CD4-positive, alpha-beta T cell treated with Interleukin-4 for 1 hour (primary cell): ENCODE measurements at places on chromosomes 3 and 15.

DNA sequence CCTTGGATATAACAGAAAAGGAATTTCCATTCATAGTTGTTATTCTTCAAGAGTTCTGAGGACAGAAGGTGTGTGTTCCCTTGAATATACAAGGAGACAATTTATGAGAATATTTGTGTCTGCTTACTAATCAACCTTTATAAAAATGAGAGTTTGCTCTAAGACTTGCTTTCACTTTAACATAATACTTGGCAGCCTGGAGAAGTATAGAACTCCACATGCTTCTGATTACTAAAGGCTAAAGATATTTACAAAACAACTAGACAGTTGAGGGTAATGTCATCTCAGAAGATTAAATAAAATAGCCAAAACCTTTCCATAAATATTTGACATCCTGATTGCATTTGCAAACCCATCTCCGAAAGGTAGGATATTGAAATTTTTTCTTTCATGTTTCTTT is 727.1 kb upstream of the NAALADL2 start:
- DNase-seq, result no peak

DNA sequence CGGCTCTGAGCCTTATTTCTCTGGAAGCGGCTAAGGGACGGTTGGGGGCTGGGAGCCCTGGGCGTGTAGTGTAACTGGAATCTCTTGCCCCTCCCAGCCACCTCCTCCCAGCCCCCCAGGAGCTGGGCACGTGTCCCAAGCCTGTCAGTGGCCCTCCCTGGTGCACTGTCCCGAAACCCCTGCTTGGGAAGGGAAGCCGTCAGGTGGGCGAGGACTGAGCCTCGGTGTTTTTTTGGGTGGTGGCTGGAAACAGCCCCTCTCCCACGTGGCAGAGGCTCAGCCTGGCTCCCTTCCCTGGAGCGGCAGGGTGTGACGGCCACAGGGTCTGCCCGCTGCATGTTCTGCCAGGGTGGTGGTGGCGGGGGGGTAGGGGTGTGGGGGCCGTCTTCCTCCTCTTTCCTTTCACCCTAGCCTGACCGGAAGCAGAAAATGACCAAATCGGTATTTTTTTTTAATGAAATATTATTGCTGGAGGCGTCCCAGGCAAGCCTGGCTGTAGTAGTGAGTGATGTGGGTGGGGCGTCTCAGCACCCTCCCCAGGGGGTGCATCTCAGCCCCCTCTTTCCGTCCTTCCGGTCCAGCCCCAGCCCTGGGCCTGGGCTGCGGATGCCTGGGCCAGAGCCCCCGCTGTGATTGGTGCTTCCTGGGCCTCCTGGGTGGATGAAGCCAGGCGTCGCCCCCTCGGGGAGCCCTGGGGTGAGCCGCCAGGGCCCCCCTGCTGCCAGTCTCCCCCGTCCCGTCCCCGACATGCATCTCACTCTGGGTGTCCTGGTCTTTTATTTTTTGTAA is 58.8 kb upstream of the GOLGA8A start:
- no peak for DNase-seq

GRCh38 chr3:134568790-134569189 is 82.0 kb downstream of the KY start:
- DNase-seq, result no peak

DNA sequence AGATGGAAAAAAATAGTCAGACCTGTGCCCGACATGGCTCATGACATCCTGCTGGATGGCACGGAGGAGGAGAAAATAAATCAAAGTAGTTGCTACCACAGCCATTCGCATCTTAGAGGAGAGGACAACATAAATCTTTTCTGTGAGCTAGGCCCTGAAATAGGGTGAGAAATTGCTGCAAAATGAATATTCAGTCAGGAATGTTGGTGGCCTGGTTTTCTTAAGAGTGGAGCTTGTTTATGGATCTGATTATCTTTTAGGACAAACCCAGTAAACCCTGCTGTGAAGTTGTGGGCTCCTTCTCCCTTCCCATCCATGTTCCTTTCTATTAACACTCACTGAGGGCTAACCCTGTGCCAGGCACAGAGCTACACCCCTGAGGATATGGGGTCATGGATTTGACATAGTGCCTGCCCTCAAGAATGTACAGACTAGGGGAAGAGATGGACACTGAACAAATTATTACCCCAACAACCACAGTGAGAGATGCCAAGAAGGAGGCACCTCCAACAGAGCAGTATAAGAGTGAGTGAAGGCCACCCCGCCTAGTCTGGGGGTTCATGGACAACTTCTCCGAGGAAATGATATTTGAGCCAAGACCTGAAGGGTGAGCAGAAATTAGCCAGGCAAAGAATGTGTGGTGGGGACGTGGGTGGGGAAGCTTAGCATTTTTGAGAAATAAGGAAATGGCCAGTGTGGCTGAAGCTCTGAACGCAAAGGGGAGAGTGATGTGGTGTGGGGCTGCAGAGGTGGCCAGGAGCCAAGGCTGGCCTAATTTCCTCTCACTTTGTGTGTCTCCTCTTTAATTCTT is 68.9 kb upstream of the ARL8B start:
- no peak for DNase-seq

GRCh38 chr3:159528251-159528895 is 460.3 kb upstream of the IL12A start:
- DNase-seq, result no peak

GRCh38 chr3:143795874-143796273 is 52.4 kb downstream of the SLC9A9 start:
- no peak for DNase-seq

- no peak for DNase-seq
These were observed 300.6 kb downstream of the MECOM start for GRCh38 chr3:169362868-169363267.

- no peak for DNase-seq
These were observed 79.1 kb upstream of the FAN1 start for GRCh38 chr15:30824518-30825195.

- DNase-seq, result no peak
These were observed 42.2 kb downstream of the TRIM42 start for GRCh38 chr3:140719841-140720614.

GRCh38 chr3:52742418-52743041 is 28.2 kb downstream of the NEK4 start:
- no peak for DNase-seq

DNA sequence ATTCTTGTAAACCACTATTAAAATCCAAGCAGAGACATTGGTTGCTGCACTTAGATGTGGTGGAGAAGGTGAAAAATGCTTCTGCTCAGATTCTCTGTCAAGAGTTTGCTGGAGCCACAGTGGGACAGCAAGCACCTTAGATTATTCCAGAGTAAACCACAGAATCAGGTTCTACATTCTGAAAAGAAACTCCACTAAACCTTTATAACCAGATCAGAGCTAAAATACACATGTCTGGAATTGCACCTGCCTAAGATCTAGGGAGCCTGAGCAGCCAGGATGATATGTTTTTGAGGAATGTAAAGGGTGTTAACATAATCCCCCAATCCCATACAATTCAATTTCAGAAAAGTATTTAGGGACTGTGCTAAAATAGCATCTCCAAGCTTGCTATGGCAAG is at the start of gene ZPLD1:
Gene ZPLD1, plus strand, starts transcription at position 301 of the 400 bp plus-strand sequence. CDS start 3,473 bp downstream, outside the sequence.
- DNase-seq, result no peak

DNA sequence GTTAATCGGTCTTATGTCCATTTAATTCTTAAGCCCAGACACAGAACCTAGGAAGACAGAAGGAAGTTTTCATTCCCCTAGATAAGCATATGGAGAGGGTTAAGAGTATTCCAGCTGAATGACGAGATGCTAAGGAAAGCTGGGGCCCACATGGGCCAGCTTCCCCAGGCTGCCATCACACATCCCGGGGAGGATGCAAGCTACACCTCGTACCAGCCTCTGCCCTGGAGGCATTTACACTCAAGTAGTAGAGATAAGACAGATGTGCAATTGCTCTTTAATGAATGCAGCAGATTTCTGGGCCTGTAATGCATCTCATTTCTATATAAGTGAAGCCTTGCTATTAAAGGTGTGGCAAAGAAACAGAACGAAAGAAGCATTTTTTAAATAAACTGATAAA is 144.5 kb downstream of the MEX3B start:
- DNase-seq, result no peak

DNA sequence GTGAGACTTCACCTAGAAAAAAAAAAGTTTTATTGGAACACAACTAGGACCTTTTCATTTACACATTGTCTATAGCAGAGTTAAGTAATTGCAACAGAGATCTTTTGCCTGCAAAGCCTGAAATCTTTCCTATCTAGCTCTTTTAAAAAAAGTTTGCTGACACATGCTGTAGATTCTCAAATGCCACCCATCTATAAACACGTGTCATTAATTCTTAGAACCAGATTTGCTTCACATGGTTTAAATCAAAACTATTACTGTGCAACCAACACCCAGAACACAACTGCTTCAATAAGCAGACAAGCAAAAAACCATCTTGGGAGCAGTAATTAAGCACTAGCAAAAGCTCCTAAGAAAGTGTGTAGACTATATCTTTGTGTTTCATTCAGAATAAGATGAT is 55.0 kb downstream of the OXSM start:
- no peak for DNase-seq

- no peak for DNase-seq
These were observed 16.4 kb downstream of the CCR1 start for GRCh38 chr3:46191730-46192129.

- DNase-seq, result no peak
These were observed 825.7 kb upstream of the GBE1 start for GRCh38 chr3:82587174-82587573.

DNA sequence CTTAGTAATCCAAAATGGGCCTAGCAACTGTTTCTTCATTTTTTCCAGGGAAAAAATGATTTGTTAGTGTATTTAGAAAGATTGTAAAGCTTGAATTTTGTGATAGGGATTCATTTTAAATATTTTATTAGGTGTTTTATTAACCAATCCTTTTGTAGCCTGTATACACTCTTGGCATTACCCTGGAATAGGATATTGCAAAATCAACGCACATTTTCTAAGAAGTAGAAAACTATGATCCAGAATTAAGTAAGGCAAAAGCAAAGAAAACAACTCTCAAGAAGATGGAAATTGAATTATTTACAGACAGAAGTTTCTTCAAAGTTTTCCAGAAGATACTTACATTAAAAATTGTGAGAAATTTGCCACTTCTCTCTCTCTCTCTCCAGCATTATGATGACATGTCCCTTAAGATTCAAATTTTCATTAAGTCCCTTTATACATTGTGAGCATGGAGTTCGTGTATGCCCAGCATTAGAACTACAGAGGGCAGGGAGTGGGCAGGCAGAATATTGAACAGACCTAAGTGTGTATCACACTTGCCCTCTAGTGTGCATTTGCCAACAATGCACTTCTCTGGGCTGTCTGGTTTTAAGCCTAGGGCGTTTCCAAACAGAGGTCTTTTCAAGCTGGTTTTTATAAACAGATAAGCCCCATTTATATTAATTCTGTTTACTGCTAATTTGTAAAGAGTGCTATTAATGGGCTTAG is 28.5 kb upstream of the CMSS1 start:
- DNase-seq, result no peak

GRCh38 chr3:173921732-173922131 is 524.2 kb downstream of the NLGN1 start:
- no peak for DNase-seq

GRCh38 chr3:12131351-12132090 is 27.2 kb downstream of the TIMP4 start:
- DNase-seq, result no peak

- DNase-seq, result no peak
These were observed 24.3 kb downstream of the VGLL4 start for GRCh38 chr3:11619461-11619860.

- DNase-seq, result no peak
These were observed 63.8 kb downstream of the CHSY1 start for GRCh38 chr15:101187820-101188636.

DNA sequence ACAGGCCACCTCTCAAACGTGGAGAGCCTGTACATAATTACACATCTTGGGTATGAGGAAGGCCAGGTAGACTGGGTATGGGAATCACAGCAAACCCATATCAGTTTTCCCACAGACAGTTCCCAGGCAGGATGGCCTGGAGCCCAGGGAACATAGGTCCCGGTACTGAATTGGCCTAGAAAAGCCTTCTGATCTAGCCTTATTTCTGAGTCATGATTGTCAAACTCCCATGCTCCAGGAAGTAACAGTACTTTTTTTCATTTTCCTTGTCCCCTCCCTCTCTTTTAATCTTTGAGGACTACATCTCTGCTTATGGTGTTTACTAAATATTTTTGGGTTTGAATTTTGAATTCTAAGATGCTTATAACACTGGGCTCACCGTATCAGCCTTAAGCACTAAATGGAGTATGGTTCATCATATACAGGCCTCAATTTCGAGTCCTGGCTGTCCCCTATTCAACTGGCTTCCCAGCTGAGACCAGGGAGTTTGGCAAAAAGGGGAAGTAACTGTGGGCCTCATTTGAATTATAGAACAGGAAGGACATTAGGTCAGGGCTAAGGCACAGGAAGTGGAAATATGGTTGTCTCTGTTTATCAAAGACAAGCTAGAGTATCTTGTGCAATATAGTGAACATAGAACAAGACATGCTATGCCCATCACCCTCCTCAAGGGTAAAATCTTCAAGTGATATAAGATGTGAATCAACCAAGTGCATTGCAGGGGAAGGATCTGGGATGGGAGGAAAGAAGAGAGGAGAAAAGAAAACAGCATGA is 494.6 kb downstream of the NTRK3 start:
- DNase-seq, result peak; percentile 4

DNA sequence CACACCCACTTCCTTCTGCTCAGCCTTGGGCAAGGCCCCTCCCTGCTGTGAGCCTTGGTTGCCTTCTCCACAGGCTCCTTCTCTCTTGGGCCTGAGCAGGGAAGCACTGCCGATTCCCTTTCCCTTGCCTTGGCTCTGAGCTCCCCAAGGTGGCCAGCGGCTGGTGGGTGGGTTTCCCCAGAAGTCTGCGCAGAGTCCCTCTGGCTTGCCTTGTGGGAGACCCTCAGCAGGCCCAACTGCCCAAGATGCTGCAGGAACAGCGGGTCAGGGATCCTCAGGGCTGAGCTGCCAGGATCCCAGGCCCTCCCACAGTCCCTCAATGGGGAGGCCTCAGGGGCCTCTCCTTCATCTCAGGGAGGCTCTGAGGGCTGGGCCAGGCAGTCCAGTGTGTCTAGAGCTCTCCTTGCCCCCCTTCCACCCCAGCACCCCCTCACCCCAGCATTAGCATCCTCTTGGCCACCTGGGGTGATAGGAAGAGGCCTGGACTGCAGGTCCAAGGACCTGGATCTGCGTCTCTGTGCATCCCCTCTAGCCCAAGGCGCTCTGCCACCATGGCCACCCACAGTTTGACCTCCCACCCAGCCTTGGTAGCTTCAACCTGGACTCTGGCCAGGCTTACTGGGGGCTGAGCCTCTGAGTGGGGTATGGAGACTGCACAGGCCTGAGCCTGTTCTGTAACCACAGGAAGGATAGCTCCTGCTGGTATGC is 68.6 kb downstream of the EXOG start:
- no peak for DNase-seq

DNA sequence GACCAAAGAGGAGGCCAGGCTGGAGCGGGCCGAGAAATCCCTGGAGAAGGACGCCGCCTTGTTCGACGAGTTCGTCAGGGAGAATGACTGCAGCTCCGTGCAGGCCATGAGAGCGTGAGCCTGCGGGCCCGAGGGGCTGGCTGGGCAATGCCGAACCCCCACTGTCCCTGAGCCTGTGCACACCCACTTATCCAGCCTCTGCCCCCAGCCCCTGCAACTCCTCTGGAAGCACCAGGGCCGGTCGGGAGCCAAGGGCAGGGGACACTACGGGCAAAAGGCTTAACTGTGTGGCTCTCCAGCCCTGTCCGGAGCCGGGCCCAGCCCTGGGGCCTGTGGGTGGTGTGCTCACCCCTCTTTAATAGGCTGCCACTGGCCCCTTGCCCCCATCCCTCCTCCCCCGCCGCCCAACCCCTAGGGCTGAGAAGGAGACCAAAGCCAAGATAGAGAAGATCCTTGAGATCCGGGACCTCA is 24.0 kb downstream of the CFAP100 start:
- no peak for DNase-seq
